AG08395 (cell line): ENCODE measurements at places on chromosomes 16 and 17.

GRCh38 chr16:56657555-56658326 lies at the start of gene MT1F:
Gene MT1F, plus strand, starts transcription at chr16:56657959. Its CDS starts 100 bp downstream, at chr16:56658059.
- peak; percentile 33 for DNase-seq

- peak; percentile 25 for DNase-seq
These were observed 107.4 kb upstream of the CDH11 start for GRCh38 chr16:65229191-65229662.

GRCh38 chr16:56362057-56362655 lies 63.2 kb downstream of the AMFR start:
- DNase-seq, result no peak

DNA sequence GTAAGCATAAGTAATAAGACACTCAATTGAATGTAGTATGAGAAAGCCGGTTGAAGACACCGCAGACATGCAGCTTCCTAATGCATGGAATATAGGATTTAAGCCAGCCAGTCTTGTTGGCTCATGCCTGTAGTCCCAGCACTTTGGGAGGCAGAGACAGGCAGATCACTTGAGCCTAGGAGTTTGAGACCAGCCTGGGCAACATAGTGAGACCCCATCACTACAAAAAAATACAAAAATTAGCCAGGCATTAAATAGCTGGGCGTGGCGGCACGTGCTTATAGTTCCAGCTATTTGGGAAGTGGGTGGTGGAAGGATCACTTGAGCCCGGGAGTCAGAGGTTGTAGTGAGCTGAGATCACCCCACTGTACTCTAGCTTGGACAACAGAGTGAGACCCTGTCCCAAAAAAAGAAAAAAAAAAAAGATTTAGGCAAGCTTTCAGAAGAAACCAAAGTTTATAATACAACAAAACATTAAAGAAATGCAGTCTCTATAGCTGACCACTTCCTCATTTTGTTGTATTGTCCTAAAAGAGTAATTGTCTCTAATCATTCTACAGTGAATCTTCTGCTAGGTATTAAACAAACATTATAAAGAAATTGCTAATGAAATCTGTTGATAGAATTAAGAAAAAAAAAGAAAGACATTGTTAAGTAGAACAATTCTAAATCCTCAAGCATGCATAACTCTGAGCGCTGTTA lies 68.6 kb upstream of the KIFC3 start:
- no peak for DNase-seq

DNA sequence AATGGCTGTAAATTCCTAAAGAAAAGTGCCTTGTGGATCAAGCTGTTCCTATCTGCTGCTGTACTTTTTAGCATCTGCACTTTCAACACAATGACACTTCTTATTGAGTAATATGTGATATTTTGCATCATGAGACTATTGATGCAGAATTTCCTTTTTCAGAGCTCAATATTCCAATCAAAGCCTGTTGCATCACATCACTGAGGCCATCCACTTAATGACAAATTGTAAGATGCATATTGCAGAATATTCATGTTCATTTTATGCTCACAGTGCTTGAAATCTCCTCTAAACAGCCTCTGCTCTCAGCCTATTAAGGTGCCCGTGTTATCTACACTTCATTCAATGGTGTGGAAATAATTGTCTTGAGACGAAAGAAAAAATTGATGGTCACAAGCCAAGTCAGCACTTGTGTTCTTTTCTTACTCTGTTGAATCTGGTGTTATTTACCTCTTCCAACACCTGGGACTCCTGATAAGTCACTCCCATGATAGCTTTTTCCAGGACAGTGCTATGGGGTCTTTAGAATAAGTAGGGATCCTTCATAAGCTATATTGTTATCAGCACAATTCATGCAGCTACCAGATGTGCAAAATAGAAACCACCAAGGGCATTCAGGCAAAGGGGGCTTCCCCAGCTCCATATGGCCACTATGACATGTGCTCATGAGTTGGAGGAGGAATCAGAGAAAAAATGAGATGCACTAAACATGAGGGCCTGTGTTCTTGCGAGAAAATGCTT lies 9.3 kb upstream of the SKAP1 start:
- no peak for DNase-seq

DNA sequence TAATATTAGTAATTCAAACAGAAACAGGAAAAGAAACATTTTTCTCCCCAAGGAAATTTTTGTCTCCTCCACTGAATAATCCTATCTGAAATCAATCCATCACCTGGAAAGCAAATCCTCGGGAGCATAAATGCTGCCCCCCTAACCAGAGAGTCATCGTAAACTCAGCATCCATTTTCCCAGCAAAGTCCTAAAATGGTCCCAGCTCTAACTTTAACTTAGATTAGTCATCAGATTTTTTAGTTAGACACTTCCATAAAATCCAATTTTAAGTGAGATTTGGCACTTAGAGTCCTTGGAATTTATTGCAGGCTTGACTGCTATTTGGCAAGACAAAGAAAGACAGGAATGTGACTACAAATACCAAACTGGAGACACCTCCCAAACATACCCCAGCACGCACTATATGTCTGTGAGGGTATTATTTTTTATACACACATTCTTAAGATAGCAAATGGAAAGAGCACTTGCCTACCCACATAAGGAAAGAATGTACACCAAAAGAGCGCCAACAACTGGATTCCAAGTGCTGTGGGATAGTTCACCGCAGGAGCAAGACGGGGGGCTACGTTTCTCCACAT lies 15.4 kb downstream of the SCO1 start:
- DNase-seq, result peak; percentile 42

DNA sequence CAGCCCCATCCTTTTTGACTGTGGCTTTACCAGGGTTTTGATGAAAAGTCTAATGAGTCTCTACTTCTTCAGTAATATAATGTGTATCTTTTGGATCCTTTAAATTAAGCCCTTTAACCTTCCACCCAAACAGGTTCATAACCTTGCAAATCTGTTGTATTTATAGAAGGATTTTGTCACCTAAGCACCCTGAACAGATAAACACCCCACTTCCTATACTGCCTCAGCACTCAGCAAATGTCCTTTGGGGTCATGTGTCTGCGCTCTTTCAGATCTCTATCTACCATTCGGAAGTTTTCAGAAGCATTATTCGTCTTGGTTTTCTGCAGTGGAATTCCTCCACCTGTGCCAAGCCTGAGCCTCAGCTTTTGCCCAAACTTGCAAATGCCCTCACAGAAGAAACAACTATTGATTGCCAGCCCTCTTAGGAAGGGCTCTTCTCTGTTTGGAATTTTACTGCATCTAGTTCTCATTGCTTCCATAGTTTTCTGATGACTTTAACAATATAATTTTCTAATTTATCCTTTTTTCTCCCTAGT lies 214.8 kb upstream of the KCNJ16 start:
- DNase-seq, result no peak

- DNase-seq, result peak; percentile 50
These were observed 8.7 kb downstream of the GRN start for GRCh38 chr17:44353672-44354331.

DNA sequence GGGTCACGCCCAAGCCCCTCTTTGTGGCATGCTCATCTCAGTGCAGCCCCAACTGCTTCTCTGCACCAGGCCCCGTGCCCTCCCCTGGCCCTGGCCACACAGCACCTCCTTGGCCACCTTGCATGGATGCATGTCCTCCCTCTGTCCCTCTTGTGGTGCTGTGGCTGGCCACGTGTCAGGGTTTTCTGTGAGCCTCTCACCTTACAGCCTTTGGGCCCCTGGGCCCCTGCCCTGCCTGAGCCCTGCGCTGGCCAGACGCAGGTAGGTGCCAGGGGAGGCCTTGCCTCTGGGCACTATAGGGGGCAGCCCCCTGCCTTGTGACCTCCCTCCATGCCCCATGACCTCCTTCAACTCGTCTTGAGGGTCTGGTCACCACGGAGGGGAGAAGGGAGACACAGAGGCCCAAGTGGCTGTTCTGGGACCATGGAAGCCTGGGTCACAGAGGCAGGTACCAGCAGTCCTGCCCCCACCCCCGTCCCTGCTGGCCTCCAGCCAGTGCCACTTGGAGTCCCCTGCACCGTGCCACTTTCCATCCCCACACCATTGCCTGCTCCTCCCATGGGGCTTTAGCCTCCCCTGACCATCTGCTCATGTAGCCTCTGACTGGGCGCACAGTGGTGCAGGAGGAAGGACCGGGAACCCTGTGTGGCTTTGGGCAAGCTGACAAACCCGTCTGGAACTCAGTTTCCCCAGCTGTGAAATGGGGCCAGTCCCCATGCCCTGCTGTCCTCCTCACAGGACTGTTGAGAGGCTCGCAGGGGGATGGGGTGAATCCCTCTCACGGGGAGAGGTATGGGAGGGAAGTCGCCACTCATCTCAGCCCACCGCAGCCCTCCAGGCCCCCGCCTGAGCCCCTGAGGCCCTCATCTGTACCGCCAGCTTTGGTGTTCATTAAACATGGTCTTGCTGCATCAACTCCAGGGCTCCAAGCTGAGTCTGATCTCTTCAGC lies 11.5 kb upstream of the ATP6V0C start:
- DNase-seq, result no peak

DNA sequence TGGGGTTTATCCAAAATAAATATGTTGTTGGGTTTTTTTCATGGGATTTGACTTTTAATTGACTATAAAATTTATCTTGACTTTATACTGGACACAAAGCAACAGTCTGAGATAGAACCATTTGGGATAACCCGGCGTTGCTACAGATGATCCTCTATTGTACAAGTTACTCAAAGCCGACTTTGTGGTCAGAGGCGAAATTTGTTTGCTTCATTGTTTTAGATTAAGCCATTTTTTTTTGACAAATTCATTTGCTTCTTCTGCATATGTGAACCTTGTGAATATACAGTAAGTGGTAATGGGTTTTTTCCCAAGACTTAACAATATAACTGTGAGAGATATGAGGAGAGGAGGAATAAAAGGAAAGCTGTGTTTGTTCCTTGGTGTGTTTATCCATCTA lies 11.8 kb downstream of the MYO1D start:
- no peak for DNase-seq

DNA sequence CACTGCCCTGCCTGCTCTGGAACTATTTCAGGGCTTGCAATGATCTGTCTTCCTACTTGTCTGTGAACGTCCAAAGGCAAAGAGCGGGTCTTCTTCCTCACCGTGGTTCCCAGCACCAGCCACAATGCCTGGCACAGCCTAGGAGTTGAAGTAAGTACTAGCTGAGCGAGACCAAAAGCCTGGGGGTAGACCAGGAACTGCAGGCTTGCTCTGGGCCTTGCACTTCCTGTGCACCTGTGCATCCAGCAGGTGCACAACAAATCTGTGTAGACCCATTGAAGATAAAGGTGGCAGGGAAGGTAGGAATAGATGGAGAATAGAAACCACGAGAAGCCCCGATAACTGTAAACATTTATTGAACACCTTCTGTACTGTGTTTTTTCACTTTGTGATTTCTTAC lies 4.6 kb downstream of the FAM171A2 start:
- DNase-seq, result no peak

DNA sequence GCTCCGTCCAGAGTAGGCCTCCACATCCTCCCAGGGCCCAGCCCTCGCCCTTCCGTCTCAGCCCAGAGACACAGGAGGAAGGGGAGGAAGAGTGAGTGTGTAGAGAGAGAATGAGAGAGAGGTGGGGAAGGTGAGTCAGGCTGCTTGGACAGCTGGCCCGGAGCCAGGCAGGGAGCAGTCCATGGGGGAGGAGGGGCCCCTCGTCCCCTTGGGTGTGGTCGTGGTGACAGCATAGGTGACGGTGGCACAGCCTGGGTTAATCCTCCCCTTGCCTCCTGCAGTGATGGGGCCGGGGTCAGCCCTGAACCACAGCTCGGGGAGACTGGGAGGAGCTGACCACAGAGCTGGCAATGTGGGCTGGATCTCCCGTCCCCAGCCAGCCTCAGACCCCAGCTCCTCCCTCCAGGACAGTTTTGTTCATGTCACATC lies 36.5 kb downstream of the FA2H start:
- no peak for DNase-seq

DNA sequence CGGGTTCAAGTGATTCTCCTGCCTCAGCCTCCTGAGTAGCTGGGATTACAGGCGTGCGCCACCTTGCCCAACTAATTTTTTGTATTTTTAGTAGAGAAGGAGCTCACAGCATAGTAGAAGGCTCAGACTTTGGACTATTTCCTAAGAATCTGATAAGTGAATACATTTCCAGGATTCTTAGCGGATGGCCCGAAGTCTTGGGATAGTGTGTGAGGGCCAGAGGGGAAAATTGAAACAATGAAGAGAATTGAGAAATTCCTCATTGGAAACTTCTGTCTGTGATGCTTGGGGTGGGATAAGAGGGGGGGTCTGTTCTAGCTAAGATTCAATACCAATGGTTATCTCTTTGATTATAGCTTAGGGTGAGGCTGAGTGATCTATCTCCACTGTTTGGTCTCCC lies 183.3 kb downstream of the MSI2 start:
- DNase-seq, result no peak

DNA sequence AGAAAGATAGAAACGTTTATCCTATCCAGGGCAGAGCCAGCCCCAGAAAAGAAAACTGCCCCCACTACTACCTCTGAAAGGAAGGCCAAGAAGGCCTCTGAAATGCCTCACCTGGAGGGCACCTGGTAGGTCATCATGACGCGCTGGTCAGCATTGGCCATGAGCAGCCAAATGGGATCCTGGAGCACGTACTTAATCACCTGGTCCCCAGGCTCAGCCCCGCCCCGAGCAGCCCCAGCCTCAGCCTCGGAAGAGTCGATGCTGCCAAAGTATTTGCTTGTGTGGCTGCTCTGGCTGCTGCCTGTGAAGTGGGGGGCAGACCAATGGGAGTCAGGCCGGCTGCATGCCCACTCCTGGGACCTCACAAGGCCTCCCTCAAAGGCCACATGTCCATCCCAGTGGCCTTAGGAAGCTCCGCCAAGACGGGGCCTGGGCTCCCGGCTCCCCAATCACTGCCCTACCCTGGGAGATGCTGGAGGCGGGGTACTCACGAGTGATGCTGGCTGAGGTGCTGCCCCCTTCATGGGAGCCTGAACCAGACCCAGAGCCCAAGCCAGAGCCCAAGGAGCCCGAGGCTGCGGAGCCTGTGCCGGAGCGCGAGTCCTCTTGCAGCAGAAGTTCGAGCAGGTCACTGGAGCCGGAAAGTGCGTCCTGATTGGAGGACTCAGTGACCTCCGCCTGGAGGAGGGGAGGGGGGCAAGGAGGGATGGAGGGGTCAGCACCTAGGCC lies 9.9 kb downstream of the PER1 start:
- no peak for DNase-seq

GRCh38 chr16:86874141-86874540 lies 295.8 kb downstream of the FOXL1 start:
- DNase-seq, result peak; percentile 40

DNA sequence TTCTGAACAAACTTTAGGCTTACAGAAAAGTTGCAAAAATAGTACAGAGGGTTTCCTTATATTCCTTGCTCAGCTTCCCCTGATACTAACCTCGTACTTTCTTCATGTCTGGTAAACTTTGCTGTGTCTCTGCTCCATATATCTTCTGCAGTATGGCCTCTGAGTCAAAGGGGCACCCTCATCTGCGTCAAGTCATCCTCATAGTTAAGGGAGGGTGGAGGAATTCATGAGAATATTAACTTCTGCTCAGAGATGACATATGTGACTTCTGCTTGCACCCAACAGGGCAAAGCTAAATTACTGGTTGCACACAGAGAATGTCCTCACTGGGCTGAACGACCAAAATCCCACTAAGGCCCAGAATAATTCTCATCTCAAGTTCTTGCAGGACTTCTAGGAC lies 4.3 kb upstream of the CCL7 start:
- DNase-seq, result no peak
